B cell (primary cell): ENCODE measurements at places on chromosomes 4 and X. TPM values are rescaled to one million over a fixed set of nuclear protein-coding genes. Genes with fewer than 3 reads are reported as not detected.

GRCh38 chr4:147724468-147725201 lies 7.3 kb upstream of the ARHGAP10 start:
- no peaks in the 10 kb centered on the region for H3K4me1 ChIP-seq
- DNase-seq, result no peak
- H3K27ac ChIP-seq, result no peak overlapping the region
- H3K36me3 ChIP-seq, result no peaks in the 10 kb centered on the region
- H3K4me3 ChIP-seq, result no peak overlapping the region

DNA sequence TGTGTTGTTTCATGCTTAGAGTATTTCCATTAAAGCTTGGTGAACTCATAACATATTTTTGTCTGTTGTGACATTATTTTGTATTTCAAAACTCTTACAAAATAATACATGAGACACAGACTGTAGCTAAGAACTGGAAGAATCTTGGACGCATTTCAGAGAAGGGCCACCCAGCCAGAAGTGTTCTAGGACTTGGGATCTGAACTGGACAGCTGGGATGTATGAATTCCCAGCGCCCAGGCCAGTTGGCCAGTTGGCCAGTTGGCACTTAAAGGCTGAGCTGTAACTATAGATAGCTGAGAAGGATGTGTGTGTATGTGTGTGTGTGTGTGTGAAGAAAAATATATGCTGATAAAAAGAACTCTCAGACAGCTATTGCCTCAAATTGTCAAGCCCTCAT lies 193.4 kb upstream of the GPR101 start:
- DNase-seq, result no peak
- H3K27me3 ChIP-seq, result no peaks in the 10 kb centered on the region
- no peaks in the 10 kb centered on the region for H3K4me1 ChIP-seq
- H3K4me3 ChIP-seq, result no peak overlapping the region
- no peaks in the 10 kb centered on the region for H3K36me3 ChIP-seq

WNK3 gene
- 0.07 and 0.12 TPM in 2 replicates for polyA plus RNA-seq

GRCh38 chrX:856566-857290 lies 226.1 kb downstream of the SHOX start:
- no peak for DNase-seq
- no peak overlapping the region for H3K27ac ChIP-seq
- H3K4me3 ChIP-seq, result no peak overlapping the region

DNA sequence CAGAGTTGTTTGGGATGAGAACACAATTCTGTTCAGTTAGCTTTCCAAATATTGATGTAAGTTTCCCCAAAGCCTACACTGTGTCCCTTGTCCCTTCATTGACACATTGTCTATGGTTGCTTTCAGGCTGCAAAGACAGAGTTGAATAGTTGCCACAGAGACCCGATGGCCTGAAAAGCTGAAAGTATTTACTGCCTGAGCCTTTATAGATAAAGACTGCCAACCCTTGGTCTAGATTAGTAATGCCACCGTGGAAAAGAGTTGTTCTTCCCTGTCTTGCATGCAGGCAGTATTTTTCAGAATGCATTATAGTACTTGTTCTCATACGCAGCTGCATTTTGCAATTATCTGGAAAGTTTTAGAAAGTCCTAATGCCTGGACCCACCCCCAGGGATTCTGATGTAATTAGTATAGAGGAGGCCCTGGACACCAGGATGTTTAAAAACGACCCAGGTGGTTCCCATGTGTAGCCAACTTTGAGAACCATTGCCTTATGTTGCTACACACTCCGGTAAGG lies 180.8 kb downstream of the FRMPD4 start:
- H3K36me3 ChIP-seq, result no peaks in the 10 kb centered on the region
- H3K4me3 ChIP-seq, result no peak overlapping the region
- H3K4me1 ChIP-seq, result no peaks in the 10 kb centered on the region
- DNase-seq, result no peak

GRCh38 chr4:24932515-24933225 lies 19.8 kb upstream of the CCDC149 start:
- H3K4me3 ChIP-seq, result no peak overlapping the region
- no peak for DNase-seq
- H3K4me1 ChIP-seq, result no peaks in the 10 kb centered on the region
- no peaks in the 10 kb centered on the region for H3K27me3 ChIP-seq
- H3K27ac ChIP-seq, result no peak overlapping the region

GRCh38 chrX:119045884-119046283 lies 26.9 kb upstream of the CT47C1 start:
- no peak overlapping the region for H3K4me3 ChIP-seq
- H3K27me3 ChIP-seq, result no peaks in the 10 kb centered on the region
- no peak for DNase-seq
- H3K36me3 ChIP-seq, result no peaks in the 10 kb centered on the region

- H3K27me3 ChIP-seq, result no peaks in the 10 kb centered on the region
- no peak overlapping the region for H3K4me3 ChIP-seq
- DNase-seq, result no peak
Measured at GRCh38 chr4:138958519-138958918, 57.1 kb upstream of the NOCT start.

DNA sequence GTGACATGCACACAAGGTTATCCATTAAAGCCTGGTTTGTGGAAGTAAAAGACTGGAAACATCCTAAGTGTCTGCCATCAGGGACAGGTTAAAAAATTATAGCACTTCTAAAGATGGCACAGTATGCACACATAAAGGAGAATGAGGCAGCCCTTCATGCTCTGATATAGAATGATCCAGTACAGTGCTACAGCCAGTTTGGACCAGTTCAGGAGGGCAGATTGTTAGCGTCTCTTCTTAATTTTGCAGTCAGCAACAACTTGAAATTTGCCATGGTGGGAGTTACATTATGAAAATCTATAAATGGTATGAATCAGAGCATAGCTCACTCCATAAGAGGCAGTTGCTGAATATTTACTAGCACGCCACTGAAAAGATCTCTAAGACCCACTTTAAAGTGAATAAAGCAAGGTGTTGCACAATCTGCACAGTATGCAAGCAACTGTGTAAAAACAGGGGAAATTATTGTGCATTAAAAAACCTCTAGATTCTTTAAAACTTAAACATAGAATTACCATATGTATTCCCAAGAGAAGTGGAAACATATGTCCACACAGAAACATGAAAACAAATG lies 20.3 kb upstream of the SOD3 start:
- no peak overlapping the region for H3K4me3 ChIP-seq
- no peaks in the 10 kb centered on the region for H3K27me3 ChIP-seq
- DNase-seq, result no peak
- H3K27ac ChIP-seq, result no peak overlapping the region
- no peaks in the 10 kb centered on the region for H3K36me3 ChIP-seq
- H3K4me1 ChIP-seq, result no peaks in the 10 kb centered on the region

DNA sequence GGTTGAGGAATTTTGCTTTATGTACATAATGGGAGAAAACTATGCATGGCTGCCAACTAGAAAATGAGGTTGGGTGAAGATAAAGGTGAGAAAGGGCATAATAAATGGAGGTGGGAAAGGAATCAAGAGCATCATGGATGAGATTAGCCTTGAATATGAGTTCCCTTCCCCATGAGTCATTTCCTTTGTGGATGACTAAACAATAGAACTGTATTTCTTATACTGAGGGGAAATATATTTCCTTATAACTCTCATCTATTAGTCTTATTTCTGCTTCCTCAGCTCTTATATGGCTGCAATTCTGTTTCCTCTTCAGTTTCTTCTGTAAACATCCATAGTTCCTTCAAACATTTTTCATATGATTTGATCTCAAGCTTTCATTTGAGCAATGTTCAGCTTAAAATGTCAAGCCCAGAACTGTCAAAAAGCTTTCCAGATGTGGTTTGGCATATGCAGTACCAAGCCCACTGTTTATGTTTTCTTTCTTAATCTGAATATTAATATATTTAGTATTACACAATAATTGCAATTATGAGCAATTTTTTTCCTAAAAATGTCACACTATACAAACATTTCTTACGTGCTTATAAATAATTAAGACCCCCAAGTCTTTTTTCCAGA lies 100.7 kb upstream of the GRPR start:
- no peaks in the 10 kb centered on the region for H3K36me3 ChIP-seq
- no peak overlapping the region for H3K27ac ChIP-seq
- H3K4me3 ChIP-seq, result no peak overlapping the region
- H3K27me3 ChIP-seq, result no peaks in the 10 kb centered on the region

ZNF674 gene
- polyA plus RNA-seq, result 0.84 and 0.97 TPM in 2 replicates

GRCh38 chr4:184845367-184846021 lies 19.7 kb upstream of the ACSL1 start:
- no peaks in the 10 kb centered on the region for H3K36me3 ChIP-seq
- no peak overlapping the region for H3K4me3 ChIP-seq
- no peaks in the 10 kb centered on the region for H3K27me3 ChIP-seq

- H3K36me3 ChIP-seq, result no peaks in the 10 kb centered on the region
- H3K4me3 ChIP-seq, result no peak overlapping the region
- no peak for DNase-seq
Measured at GRCh38 chr4:140300271-140300970, 73.0 kb upstream of the SCOC start.

GRCh38 chr4:185716141-185716551 lies 95.8 kb downstream of the SORBS2 start:
- DNase-seq, result no peak
- no peaks in the 10 kb centered on the region for H3K36me3 ChIP-seq
- no peak overlapping the region for H3K27ac ChIP-seq

TMEM150C gene
- polyA plus RNA-seq, result 0.04 TPM in 1 of 2 replicates, not detected in the other

SPANXA2 gene
- polyA plus RNA-seq, result not detected in 2 replicates

GRCh38 chrX:109966246-109966645 lies 36.7 kb upstream of the TMEM164 start:
- H3K4me3 ChIP-seq, result no peak overlapping the region
- H3K4me1 ChIP-seq, result no peaks in the 10 kb centered on the region
- H3K27ac ChIP-seq, result no peak overlapping the region

DNA sequence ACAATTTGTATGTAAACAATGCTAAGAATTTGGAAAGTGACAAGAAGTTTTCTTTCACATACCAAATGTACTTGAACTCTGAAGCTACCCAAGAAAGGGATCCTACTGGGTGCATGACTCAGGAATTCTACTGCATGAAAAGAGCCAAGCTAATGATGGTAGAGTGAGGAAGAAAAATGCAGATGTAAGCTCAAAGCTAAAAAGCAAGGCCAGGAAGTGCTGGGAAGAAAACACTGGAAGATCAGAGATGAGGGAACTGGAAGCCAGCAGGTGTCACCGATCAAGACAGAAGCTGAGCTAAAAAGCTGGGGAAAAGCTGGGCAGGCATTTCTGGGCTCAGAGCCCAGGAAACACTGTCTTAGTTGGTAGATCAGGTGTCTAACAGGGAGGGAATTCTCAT lies 449.1 kb downstream of the NKX6-1 start:
- no peak overlapping the region for H3K4me3 ChIP-seq
- DNase-seq, result no peak
- H3K27ac ChIP-seq, result no peak overlapping the region
- H3K27me3 ChIP-seq, result no peaks in the 10 kb centered on the region

ZAR1 gene
- polyA plus RNA-seq, result not detected in 2 replicates

GRCh38 chrX:39242187-39242586 lies 440.9 kb downstream of the MID1IP1 start:
- no peak overlapping the region for H3K27ac ChIP-seq
- peaks cover 6% of the 10 kb centered on the region for H3K4me1 ChIP-seq
- no peak overlapping the region for H3K4me3 ChIP-seq
- peak; percentile 33 for DNase-seq

DNA sequence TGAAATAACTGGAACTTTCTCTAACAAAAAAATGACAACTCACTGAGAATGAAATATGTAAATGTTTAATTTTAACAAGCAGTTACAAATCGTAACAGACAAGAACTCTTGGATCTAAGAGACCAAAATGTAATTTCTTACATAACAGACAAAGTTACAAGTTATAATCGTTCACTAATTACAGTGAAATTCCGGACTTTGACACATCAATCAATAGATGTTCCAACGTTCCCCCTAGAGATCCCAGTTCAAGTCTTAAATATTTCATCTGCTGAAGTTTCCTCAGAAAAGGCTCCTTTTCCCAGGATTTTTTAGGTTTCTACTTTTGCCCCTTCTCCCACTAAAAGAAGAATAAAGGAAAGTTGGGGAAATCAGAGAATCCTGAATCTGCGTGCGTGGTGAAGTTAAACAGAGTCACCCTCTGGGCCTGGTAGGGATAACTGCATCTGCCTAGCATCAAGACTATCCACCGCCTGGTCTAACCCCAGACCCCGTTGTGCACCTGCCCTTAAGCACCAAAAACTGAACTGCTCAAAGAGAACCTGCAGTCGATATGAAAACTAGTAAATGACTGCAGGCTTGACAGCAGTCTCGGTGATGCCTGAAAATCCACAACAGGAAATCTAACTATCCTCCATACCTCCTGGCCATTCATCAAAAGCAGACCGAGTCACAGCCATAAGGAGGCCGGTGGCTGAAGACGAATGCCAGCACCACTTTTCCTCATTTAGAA lies 2.3 kb downstream of the IRF2 start:
- H3K4me1 ChIP-seq, result peaks cover 58% of the 10 kb centered on the region
- peak overlapping the region; percentile 89 for H3K4me3 ChIP-seq
- peak; percentile 60 for DNase-seq
- H3K27me3 ChIP-seq, result no peaks in the 10 kb centered on the region

- H3K27ac ChIP-seq, result no peak overlapping the region
- no peaks in the 10 kb centered on the region for H3K4me1 ChIP-seq
- no peaks in the 10 kb centered on the region for H3K36me3 ChIP-seq
- no peaks in the 10 kb centered on the region for H3K27me3 ChIP-seq
- H3K4me3 ChIP-seq, result no peak overlapping the region
- no peak for DNase-seq
Measured at GRCh38 chrX:77755561-77755960, 30.5 kb downstream of the ATRX start.

DNA sequence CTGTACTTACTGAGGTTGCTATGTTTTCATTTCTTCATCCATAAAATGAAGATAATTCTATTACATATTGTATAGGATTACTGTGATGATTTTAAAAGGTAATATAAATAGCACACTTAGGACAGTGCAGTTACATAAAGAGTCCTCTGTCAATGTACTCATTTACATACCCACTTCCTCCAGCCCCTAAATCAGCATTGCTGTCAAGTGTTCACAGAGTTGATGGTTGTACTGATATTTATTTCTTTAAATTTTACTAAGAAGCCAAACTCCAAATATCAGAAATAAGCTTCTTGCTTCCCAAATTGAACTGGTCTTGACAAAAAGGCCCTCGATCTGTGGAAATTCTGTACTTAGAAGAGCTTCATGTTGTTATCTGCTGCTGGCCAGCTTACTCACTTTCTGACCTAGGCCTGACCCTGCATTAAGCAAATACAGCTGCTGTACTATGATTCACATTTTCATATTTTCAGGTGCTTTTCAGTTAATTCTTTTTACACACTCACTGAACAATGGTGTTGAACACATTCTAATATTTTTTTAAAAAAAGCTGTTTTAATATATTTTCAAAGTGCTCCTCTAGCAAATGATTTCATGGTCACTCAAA lies 259.6 kb downstream of the UNC5C start:
- no peaks in the 10 kb centered on the region for H3K36me3 ChIP-seq
- no peak overlapping the region for H3K4me3 ChIP-seq
- no peak for DNase-seq
- no peaks in the 10 kb centered on the region for H3K27me3 ChIP-seq
- no peaks in the 10 kb centered on the region for H3K4me1 ChIP-seq

GRCh38 chrX:437661-438390 lies 51.1 kb upstream of the PPP2R3B start:
- no peak overlapping the region for H3K4me3 ChIP-seq
- no peak overlapping the region for H3K27ac ChIP-seq
- no peaks in the 10 kb centered on the region for H3K27me3 ChIP-seq
